CD14-positive monocyte (primary cell): ENCODE measurements at places on chromosomes 6 and 20. TPM values are rescaled to one million over a fixed set of nuclear protein-coding genes. Genes with fewer than 3 reads are reported as not detected.

DNA sequence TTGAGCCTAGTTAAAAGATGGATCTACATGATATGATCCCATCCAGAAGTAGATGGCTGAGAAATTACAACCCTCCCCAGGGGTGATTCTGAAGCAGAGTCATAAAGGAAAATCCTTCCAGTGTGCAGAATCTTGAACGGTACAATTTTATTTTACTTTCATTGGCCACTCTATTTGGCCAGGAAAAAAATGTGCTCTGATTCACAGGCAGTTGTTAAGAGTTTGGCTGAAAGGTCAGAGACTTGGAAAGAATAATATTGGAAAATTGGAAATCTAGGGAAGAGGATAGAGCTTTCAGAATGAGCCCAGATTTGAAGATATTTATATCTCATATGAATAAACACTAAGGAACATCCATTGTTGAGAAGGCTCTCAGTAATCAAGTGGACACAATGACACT is 1299.3 kb upstream of the GJE1 start:
- no peak for DNase-seq
- H3K4me1 ChIP-seq, result no peaks in the 10 kb centered on the region
- no peak overlapping the region for H3K27ac ChIP-seq
- no peaks in the 10 kb centered on the region for H3K36me3 ChIP-seq
- no peak overlapping the region for H3K4me3 ChIP-seq
- no peaks in the 10 kb centered on the region for H3K27me3 ChIP-seq

GRCh38 chr20:45052698-45053429 is 48.1 kb downstream of the KCNS1 start:
- H3K27ac ChIP-seq, result no peak overlapping the region
- H3K36me3 ChIP-seq, result peaks cover 61% of the 10 kb centered on the region
- H3K27me3 ChIP-seq, result no peaks in the 10 kb centered on the region

DNA sequence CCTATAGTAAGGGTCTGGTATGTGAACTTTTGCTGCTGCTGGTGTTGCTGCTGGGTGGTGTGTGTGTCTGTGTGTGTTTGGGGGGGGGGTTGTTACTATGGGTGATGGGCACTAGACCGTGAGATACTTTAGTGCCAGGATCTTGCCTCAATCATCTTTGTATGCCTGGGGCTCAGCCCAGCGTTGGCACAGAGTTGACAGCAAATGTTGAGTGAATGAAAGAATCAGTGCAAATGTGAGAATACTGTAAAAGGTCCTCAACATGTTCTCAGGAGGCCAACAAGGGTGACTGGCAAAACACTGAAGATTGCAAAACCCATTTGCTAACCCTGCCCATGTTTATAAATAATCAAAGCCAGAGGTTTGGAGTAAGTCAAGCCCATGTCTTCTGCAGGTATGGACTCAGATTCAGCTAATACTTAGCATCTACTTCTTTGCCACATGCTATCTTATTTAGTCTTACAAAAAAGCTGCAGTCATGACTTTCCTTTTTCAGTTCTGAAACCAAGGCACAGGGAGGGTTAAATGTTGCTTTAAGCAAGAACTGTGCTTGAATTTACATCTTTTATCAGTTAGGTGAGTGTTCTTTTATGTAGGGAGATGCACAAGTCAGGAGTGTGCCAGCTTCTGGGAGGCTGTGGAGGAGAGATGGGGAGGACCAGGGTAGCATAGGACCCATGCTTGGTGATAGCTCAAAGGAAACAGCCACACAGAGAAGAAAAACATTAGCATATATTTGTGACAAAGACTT is 125.3 kb upstream of the SPACA1 start:
- no peaks in the 10 kb centered on the region for H3K36me3 ChIP-seq
- no peak overlapping the region for H3K4me3 ChIP-seq
- peaks cover 2% of the 10 kb centered on the region for H3K27me3 ChIP-seq
- H3K4me1 ChIP-seq, result peaks cover 9% of the 10 kb centered on the region
- no peak for DNase-seq

The SLC22A2 gene
- not detected for polyA plus RNA-seq
